ENCODE measurements at places on chromosomes 2 and 18.

- DNase-seq: no peak
Observed at GRCh38 chr2:183459466-183459865, 335.2 kb downstream of the NUP35 start.

DNA sequence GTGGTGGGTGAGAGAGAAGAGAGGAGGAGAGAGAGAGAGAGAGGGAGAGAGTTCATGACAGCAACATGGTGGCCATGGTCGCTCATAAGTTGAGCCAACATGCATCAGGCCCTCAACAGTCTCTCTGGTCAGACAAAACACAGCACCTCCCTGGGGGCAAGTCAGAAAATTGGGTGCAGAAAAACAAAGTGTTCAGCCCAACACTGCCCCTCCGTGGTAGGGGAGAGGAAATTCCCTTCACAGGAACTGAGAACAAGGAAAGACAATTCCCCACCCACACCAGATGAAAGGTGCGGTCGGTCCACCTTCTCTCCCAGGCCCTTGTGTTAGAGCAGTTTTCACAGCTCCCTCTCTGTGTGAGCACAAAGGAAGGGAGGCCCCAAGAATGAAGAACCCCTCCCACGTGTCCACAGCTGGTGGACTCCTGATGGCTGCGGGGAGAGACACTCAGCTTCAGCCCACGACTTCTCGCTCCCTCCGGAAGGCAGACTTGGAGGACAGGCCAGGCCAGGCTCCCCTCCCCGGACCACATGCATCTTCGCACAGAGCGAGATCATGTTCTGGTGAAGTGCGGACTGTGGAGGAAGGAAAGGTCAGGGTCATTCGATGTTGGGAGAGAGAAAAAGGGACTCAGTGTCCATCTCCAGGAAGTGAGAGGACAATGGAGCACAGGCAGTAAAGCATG is 181.7 kb downstream of the ANAPC1 start:
- DNase-seq: peak; percentile 70

GRCh38 chr18:57561728-57562423 is 24.6 kb downstream of the FECH start:
- peak; percentile 82 for DNase-seq

GRCh38 chr2:173442542-173442941 is 87.9 kb downstream of the CDCA7 start:
- no peak for DNase-seq

GRCh38 chr2:122636097-122636496 is 880.6 kb downstream of the TSN start:
- DNase-seq: no peak

DNA sequence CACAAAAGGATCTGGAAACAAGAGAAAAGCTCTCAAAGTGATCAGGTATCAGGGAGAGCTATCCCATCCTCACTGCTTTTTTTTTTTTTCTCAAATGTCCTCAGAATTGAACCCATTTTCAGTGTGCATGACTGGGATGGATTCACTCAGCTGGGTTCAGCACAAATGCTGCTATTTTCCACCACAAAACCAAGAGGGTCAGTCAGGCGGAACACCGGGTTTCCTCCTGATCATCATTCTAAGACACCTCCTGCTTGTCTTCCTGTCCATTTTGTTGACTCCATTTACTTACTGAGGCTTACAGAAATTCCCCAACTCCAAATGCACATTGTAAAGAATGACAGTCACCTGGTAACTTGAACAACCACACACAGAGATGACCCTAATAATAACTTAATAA is 39.9 kb downstream of the CYRIA start:
- DNase-seq: no peak

DNA sequence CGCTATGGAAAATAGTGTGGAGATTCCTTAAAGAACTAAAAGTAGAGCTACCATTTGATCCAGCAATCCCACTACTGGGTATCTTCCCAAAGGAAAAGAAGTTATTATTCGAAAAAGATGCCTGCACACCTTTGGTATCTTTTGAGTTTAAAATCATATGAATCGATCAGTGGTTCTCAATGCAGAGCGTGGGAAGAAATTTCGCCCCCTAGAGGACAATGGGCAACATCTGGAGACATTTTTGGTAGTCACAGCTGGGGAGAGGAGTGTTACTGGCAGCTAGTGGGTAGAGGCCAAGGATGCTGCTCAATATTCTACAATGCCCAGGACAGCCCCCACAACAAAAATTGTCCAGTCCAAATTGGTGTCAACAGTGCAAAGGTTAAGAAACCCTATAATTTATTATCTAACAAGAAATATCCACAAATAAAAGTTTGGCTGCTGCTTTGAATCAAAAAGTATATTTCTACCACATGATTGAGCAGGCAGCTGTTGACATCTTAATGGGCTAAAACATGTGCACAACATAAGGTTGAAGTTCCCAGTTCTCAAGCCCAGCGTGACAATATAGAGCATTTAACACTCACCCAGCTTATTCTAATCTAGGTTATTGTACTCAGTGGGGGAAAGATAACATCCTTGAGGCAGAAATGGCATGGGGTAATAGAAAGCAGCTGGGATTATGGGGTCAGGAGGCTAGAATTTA is 425.7 kb downstream of the LRATD1 start:
- peak; percentile 51 for DNase-seq

DNA sequence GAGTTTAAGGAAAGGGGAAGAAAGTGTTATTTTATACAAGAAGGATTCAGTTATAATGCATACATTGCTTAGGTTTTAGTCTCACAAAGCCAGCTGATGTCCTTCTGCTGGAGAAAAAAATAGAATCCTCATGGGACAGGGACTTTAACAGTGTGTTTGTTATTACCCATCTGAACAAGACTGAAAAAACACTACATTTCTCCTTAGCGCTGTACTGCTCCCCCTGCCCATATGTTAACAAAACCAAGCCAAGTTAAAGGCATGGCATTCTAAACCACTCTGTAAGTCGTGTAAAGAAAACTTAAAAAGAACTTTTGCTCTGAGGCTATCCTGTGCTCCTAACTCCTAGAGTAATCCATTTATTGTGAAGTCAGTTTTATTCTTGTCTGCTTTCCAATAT is 102.6 kb upstream of the NYAP2 start:
- DNase-seq: no peak

GRCh38 chr18:64333584-64333983 is 184.7 kb upstream of the LINC00305 start:
- no peak for DNase-seq

- DNase-seq: no peak
Observed at GRCh38 chr2:58959996-58960395, 718.9 kb upstream of the FANCL start.

DNA sequence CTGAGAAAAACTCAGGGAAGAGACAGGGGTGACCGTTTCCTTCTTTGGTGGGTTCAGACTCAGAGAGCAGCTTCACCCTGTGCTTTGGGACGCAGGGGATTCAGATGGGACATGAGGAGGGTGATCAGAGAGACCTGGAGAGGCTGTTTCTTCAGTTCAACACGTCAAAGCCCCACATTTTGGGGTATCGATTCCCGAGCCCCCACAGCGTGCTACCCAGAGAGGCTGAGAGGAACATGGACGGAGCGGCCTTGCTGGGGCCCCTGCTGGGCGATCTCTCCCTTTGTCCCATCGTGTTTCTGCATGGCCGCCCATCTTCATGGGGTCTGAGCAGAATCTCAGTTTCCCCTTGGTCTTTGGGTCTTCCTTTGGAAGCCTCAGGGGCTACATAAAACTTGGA is 38.2 kb upstream of the PXDN start:
- no peak for DNase-seq

GRCh38 chr2:28640908-28641300 is 110.7 kb upstream of the PPP1CB start:
- DNase-seq: no peak

GRCh38 chr18:79529296-79529695 is 133.6 kb downstream of the NFATC1 start:
- no peak for DNase-seq

GRCh38 chr18:72652990-72653593 is 109.0 kb upstream of the CBLN2 start:
- DNase-seq: peak; percentile 7

DNA sequence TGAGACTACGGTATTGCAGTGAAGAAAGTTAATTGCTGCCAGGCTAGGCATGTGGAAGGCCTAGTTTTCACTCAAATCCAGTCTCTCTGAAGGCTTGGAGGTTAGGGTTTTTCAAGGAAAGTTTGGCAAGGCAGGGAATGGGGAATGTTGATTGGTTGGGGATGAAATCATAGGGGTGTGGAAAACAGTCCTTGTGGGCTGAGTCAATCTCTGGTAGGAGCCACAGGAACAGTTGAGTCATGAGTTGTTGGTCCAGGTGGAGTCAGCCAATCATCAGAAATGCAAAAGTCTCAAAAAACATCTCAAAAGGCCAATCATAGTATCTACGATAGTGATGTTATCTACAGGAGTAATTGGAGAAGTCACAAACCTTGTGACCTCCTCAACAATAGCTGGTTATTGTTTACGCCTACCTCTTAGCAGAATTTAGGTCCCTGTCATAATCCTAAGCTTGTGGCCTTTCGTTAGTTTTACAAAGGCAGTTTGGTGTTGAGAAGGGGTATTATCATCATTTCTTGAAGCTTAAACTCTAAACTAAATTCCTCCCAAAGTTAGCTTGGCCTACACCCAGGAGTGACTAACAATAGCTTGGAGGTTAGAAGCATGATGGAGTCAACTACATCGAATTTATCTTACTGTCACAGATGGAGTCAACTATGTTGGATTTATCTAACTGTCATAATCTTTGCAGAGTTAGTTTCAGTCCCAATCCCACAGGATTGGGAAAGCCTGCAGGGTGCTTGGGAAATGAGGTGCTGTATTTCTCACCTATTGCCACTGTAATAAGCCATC is 33.7 kb upstream of the APCDD1 start:
- DNase-seq: no peak

GRCh38 chr2:85659324-85659981 is 8.5 kb downstream of the SFTPB start:
- no peak for DNase-seq

GRCh38 chr18:62426191-62426488 is 96.7 kb upstream of the ZCCHC2 start:
- DNase-seq: no peak

GRCh38 chr18:74540652-74541421 is 6.5 kb downstream of the CNDP1 start:
- DNase-seq: no peak

GRCh38 chr18:8830067-8831060 is 125.0 kb downstream of the MTCL1 start:
- DNase-seq: no peak

GRCh38 chr2:162006337-162006736 is 67.7 kb downstream of the DPP4 start:
- no peak for DNase-seq

DNA sequence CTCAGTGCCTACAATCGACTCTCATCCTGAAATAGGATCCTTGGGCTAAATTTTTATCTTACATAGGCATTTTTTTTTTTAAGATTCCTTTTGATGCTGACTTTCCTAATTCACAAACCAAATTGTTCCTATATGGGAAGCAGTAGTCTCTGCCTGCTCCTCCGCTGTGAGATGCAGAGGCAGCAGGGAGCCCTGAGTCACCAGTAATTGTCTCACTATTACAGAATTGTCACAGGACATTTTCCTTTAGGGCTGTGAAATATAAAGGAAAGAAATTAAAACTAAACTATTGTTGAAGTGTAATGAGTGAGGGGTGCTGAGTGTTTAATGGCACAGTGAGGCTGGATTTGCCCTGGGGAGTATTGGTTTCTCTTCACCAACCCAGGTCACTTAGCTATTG is 63.8 kb downstream of the MYO3B start:
- no peak for DNase-seq

- DNase-seq: no peak
Observed at GRCh38 chr2:200515155-200515554, 5.3 kb upstream of the KCTD18 start.

DNA sequence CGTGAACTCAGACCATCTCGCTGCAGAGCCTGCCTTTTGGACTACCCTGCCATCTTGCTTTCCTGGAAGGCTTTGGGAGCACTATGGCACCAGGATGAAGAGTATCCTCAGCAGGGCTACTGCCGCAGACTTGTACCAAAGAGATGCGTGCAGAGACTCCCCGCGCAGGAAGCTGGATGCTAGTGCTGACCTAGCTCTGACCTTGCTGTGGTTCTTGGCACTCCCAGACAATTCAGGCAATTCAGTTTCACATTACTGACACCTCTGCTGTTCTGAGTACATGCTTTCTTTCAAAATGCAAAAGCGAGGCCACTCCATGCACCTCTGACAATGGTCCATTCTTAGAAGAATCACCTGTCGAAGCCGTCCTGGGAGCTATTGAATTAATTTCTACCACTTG is 251.5 kb upstream of the MEX3C start:
- no peak for DNase-seq

DNA sequence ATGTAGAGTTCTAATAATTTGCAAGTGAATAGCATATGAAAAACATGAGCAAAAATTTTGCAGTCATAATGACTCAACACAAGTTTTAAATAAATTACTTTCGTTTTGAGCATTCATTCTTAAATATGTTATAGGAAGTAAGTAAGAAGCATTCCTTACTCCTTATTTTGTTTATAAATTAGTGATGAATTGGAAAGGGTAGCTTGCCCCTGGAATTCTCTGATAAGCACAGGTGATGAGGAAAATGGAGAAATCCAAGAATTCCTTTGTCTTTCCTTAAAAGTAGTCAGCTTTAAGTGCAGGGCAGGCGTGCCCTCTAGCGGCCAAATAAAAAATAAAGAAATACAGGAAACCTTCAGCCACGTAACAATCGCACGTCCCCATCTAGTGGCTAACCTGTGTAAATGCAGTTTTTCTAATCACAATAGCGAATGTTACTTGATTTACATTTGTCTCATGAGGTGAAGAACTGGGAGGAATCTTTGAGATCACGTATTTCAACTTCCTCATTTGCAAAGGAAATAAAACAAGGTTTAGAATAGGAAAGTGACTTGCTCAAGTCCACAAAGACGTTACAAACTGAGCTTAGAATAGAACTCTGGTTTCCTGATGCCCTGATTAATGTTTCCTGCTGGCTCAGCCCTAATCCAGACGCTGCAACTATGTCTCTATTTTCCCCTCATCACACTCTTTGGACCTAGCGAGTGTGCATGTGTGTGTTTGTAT is 47.2 kb upstream of the ZNG1B start:
- peak; percentile 89 for DNase-seq

All from hematopoietic multipotent progenitor cell treated with erythropoietin and hydrocortisone succinate and interleukin-3 and kit ligand, for 15 days (in vitro differentiated cells).